ENCODE measurements at places on chromosomes 12 and 14. TPM values are rescaled to one million over a fixed set of nuclear protein-coding genes. Genes with fewer than 3 reads are reported as not detected.

DNA sequence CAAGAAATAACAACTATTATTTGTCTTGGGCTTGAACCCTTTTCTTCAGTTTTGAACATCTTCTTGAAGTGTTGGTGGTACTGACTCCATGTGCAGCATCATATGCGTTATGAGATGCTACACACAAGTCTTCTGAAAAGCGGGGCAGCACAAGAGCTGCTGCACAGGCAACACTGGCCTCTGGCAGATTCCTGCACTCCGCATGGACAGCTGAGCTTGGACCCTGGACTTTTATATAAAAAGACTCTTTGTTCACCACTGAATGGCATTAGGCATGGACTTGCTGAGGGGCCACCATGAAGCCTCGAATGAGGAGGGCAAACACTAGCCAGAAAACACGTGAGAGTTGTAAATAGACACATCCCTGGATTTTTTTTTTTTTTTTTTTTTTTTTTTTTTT, 210.8 kb upstream of the NPAS3 start:
- H3K36me3 ChIP-seq, result no peaks in the 10 kb centered on the region
- no peaks in the 10 kb centered on the region for H3K4me1 ChIP-seq
- H3K27me3 ChIP-seq, result no peaks in the 10 kb centered on the region
- DNase-seq, result no peak
- no peak overlapping the region for H3K4me3 ChIP-seq

DNA sequence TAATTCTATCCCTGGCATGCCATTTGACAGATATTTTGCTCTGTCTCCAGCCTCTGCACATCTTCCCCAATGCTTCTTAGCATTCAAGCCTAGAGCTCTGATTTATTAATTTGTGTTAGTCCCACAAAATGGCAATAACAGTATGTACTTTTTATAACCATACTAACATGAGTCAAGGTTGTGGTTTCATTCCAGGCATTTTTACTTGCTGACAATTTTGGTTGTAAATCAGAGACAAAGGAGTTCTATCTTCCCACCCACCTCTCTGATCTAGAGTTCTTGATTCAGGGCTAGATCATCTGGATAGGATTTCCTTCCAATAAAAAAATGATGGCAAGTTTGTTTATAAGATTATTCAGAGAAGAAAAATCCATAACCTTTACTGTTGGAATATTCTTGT, 18.5 kb upstream of the CISTR start:
- H3K27me3 ChIP-seq, result peaks cover 5% of the 10 kb centered on the region
- no peak for DNase-seq
- H3K4me3 ChIP-seq, result no peak overlapping the region
- peaks cover 11% of the 10 kb centered on the region for H3K4me1 ChIP-seq

DNA sequence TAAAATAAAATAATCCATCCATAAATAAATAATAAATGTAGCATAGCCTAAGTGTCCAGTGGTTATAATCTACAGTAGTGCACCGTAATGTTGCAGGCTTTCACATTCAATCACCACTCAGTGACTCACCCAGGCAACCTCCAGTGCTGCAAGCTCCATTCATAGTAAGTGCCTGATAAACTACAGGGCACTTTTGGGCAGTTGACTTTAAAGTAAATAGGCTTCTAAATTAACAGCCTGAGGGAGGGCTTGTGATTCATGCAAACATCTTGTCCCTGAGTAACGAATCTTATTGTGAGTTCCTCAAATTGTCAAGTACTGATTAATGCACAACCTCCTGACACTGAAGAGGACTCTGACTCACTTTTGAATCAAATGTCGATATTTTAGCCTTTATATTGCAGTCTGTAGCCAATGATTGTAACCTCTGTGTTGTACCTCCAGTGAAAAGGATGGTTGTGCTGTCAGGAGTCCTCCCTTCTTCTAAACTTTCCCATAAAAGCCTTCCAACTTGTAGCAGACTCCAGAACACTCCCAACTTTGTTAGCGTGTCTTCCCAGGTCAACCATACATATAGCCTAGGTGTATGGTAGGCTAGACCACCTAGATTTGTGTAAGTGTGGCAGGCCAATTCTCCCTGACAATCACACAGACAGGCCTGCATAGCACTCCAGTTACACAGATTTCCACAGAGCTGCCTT, 55.0 kb upstream of the BICD1 start:
- H3K4me1 ChIP-seq, result no peaks in the 10 kb centered on the region
- no peak for DNase-seq
- H3K4me3 ChIP-seq, result no peak overlapping the region
- no peak overlapping the region for H3K27ac ChIP-seq
- peaks cover 4% of the 10 kb centered on the region for H3K36me3 ChIP-seq

- H3K4me1 ChIP-seq, result peaks cover 14% of the 10 kb centered on the region
- peak overlapping the region; percentile 80 for H3K27ac ChIP-seq
- no peak overlapping the region for H3K4me3 ChIP-seq
- peaks cover 5% of the 10 kb centered on the region for H3K27me3 ChIP-seq
- no peaks in the 10 kb centered on the region for H3K36me3 ChIP-seq
- no peak for DNase-seq
Observed at GRCh38 chr14:105292826-105293711, 7.7 kb downstream of the BRF1 start.

GRCh38 chr12:120833849-120834248, 70.3 kb downstream of the SPPL3 start:
- H3K4me3 ChIP-seq, result no peak overlapping the region
- H3K4me1 ChIP-seq, result peaks cover 5% of the 10 kb centered on the region
- H3K27me3 ChIP-seq, result no peaks in the 10 kb centered on the region
- H3K36me3 ChIP-seq, result no peaks in the 10 kb centered on the region

GRCh38 chr12:129269756-129270495, 416.6 kb downstream of the GLT1D1 start:
- peaks cover 2% of the 10 kb centered on the region for H3K27me3 ChIP-seq
- H3K4me3 ChIP-seq, result no peak overlapping the region
- no peak for DNase-seq
- H3K36me3 ChIP-seq, result peaks cover 27% of the 10 kb centered on the region

DNA sequence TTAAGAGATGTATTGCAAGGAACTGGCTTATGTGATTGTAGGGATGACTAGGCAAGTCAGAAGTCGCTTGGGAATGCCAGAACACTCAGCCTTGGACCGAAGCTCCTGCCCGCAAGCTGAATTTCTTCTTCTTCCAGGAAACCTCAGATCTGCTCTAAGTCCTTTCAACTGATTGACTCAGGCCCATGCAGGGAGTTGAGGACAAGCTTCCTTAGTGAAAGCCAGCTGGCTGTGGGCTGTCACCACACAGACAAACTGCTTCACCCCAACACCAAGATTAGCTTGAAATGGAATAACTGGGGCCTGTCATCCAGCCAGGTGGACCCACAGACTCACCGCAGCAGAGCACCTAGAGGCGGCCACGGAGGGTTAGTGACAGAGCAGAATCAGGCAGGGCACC, 24.7 kb downstream of the BDKRB2 start:
- no peak overlapping the region for H3K27ac ChIP-seq
- no peaks in the 10 kb centered on the region for H3K27me3 ChIP-seq
- H3K4me3 ChIP-seq, result no peak overlapping the region

- H3K4me3 ChIP-seq, result no peak overlapping the region
- DNase-seq, result no peak
- no peaks in the 10 kb centered on the region for H3K36me3 ChIP-seq
- peaks cover 3% of the 10 kb centered on the region for H3K27me3 ChIP-seq
- no peak overlapping the region for H3K27ac ChIP-seq
Observed at GRCh38 chr14:50010752-50011151, 105.6 kb downstream of the VCPKMT start.

- H3K4me3 ChIP-seq, result no peak overlapping the region
- H3K27ac ChIP-seq, result no peak overlapping the region
- H3K4me1 ChIP-seq, result no peaks in the 10 kb centered on the region
- H3K36me3 ChIP-seq, result no peaks in the 10 kb centered on the region
- DNase-seq, result no peak
Observed at GRCh38 chr14:31760277-31760676, 199.1 kb downstream of the NUBPL start.

- no peaks in the 10 kb centered on the region for H3K27me3 ChIP-seq
- H3K36me3 ChIP-seq, result no peaks in the 10 kb centered on the region
- H3K4me3 ChIP-seq, result no peak overlapping the region
- no peaks in the 10 kb centered on the region for H3K4me1 ChIP-seq
- no peak for DNase-seq
Observed at GRCh38 chr12:83865431-83865830, 1047.2 kb downstream of the SLC6A15 start.

- H3K27ac ChIP-seq, result no peak overlapping the region
- no peak overlapping the region for H3K4me3 ChIP-seq
- H3K4me1 ChIP-seq, result peaks cover 16% of the 10 kb centered on the region
- DNase-seq, result no peak
- H3K36me3 ChIP-seq, result peaks cover 10% of the 10 kb centered on the region
Observed at GRCh38 chr12:122845865-122846621, 10.8 kb downstream of the HIP1R start.

DNA sequence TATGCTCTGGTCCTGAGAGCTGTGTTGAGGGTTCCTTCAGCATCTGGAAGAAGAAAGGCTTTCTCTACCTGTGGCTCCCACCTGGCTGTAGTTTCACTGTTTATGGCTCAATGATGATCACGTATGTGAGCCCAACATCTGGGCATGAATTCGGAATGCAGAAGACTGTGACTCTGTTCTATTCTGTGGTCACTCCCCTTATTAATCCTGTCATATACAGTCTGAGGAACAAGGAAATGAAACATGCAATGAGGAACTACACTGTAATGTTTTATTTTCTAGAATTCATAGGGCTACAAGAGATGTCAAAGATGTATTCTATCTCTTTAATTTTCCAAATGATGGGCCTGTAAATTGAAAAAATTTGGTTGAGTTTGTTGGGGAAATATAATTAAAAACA, 10.8 kb upstream of the OR11G2 start:
- H3K27ac ChIP-seq, result no peak overlapping the region
- DNase-seq, result no peak
- H3K4me1 ChIP-seq, result no peaks in the 10 kb centered on the region
- H3K27me3 ChIP-seq, result no peaks in the 10 kb centered on the region
- no peak overlapping the region for H3K4me3 ChIP-seq

GRCh38 chr12:6917491-6918231, 3.3 kb downstream of the ENO2 start:
- H3K27me3 ChIP-seq, result peaks cover 15% of the 10 kb centered on the region
- H3K4me1 ChIP-seq, result peaks cover 26% of the 10 kb centered on the region
- no peak for DNase-seq
- no peak overlapping the region for H3K27ac ChIP-seq
- peaks cover 6% of the 10 kb centered on the region for H3K36me3 ChIP-seq

The SART3 gene
- 67.8 TPM for total RNA-seq

The CARMIL3 gene
- total RNA-seq, result 1.4 TPM

The CEP170B gene
- total RNA-seq, result 11.3 TPM

The RECQL gene
- total RNA-seq, result 40.7 TPM

The NT5DC3 gene
- total RNA-seq, result 1.3 TPM
